Testis (tissue), 5 donors: ENCODE measurements at places on chromosomes 11 and 22. TPM values are rescaled to one million over a fixed set of nuclear protein-coding genes. Genes with fewer than 3 reads are reported as not detected.
A peak's percentile ranks its signal among the peaks of the same experiment; 100 is the strongest.

DNA sequence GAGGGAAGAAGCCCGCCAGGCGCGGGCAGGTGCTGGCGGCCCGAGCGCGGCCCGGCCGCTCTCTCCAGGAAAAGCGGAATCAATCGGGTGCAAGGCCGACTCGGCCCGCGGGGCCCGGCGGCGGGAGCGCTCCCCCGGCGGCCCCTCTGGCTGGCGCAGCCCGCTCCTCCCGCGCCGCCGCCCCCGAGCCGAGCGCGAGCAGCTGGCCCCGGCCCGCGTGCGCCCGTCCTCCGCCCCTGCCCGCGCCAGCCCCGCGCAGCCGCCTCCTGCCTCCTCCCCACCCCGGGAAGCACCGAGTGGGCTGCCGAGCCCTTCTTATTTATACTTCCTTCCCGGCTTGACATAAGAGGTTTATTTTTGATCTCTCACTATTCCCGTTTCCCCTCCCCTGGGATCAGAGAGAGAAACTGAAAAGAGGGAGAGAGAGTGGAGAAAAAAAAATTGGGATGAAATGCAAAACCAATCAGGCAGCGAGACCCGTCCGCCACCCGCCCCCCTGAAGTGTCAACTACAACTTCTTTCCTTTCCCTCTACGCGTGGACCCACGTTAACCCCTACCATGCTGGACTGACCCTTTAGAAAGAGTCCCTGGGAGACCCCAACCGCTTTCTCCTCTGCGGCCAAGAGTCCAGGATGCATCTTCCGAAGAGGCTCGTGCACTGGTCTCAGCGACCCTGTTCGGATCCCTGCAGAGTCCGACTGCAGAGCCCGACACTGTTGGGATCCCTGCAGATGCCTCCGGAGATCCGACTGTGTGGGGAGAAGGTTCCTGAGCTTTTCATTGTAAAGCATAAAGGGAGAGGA lies at the start of gene ADAMTS8:
TSS of gene ADAMTS8 (minus strand) at position 294 of the 804 bp plus-strand sequence. CDS start 323 bp downstream, outside the sequence.
- H3K27me3 ChIP-seq = no peaks in the 10 kb centered on the region
- H3K4me1 ChIP-seq = peaks cover 9% of the 10 kb centered on the region
- no peak for DNase-seq
- peak within 1 kb of the TSS; percentile 26 for H3K4me3 ChIP-seq
- no peaks in the 10 kb centered on the region for H3K36me3 ChIP-seq

- peaks cover 72% of the 10 kb centered on the region for H3K4me1 ChIP-seq
- no peak for DNase-seq
- no peak overlapping the region for H3K27ac ChIP-seq
- H3K4me3 ChIP-seq = no peak overlapping the region
These were observed 5.8 kb downstream of the RPS19BP1 start for GRCh38 chr22:39526736-39527171.

DNA sequence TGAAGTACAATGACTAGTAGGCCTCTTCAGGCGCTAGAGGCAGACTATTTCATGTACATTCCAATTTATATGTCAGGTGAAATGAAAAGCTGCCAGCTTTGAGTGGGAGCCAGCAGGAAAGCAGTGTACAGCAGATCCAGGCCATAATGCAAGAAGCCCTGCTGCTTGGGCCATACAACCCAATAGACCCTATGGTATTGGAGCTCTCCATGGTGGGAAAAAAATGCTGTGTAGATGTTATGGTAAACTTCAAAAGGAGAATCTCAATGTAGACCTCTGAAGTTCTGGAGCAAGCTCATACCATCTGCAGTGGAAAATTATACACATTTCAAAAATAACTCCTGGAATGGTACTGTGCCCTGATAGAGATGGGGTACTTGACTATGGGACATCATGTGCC lies 71.5 kb upstream of the CD82 start:
- no peaks in the 10 kb centered on the region for H3K27me3 ChIP-seq
- H3K27ac ChIP-seq = no peak overlapping the region
- no peak overlapping the region for H3K4me3 ChIP-seq
- H3K36me3 ChIP-seq = no peaks in the 10 kb centered on the region

The OR2AG2 gene
- 2.8 TPM for total RNA-seq

The DUSP8 gene
- 8.5 TPM for total RNA-seq
